ENCODE measurements at places on chromosomes 16 and 17.

GRCh38 chr16:4283939-4284338 lies 11.1 kb upstream of the TFAP4 start:
- DNase-seq: no peak

- no peak for DNase-seq
Measured at GRCh38 chr16:76661691-76662235, 384.6 kb downstream of the CNTNAP4 start.

GRCh38 chr16:69917739-69918138 lies 33.4 kb upstream of the CLEC18A start:
- DNase-seq: no peak

GRCh38 chr16:27413956-27414355 lies 12.0 kb downstream of the IL21R start:
- no peak for DNase-seq

DNA sequence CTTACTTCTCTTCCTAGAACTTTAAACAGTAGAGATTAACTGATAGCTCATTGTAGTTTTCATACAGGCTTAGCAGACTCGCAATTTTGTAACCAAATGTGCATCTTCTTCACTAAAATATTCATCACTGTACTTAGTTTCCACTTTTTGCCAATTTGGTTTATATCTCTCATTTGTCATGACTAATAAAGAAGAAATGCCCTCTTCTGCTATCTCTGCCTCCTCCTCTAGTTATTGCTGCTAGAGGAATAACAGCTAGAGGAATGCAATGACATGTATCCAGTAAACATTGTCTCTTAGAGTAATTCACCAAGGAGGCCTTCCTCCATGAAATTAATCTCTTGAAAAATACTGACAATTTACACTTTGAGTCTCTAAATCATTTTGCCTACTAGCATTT lies 115.5 kb upstream of the COX10 start:
- DNase-seq: no peak

DNA sequence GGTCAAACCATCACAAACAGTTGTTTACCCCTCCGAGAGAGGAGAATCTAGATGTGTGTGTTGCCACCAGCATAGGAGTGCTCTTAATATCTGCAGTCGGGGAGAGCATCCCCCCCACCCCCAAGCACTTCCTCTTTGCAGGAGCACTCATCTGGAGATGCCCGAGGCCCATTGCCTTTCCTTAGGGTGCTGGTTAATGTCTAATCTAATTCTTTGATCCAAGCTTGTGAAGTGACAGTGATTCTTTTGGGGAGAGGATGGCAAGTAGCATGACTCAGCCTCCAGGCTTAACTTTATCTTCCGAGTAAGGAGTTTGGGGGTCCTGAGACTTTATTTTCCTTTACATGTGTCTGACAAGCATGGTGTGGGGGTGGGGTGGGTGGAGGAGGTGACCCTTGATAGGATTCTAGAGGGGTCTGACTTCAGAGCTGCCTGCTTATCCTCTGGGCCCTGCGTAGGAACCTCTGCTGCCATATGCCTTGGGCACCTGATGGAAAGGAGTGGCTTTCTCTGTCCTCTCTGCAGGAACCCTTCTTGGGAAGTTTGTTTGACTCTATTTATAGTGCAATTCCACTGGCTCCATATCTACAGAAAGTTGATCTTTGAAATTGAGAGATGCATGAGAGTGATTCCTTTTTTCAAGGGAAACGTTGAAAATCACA lies 207.1 kb downstream of the SPECC1 start:
- DNase-seq: no peak

DNA sequence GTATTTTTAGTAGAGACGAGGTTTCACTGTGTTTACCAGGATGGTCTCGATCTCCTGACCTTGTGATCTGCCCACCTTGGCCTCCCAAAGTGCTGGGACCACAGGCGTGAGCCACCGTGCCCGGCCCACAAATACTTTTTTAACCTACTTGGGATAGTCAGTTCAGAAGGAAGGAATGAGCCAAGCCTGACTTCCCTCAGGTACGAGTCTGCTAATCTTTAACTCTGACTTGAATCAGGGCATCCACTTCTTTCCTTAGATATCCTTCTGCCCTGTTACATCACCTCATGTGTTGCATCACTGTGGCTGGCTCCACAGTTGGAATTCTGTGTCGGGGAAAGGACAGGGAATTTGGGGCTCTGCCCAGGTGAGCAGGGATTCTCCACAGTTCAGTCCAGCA lies 120.8 kb downstream of the MSI2 start:
- DNase-seq: no peak

DNA sequence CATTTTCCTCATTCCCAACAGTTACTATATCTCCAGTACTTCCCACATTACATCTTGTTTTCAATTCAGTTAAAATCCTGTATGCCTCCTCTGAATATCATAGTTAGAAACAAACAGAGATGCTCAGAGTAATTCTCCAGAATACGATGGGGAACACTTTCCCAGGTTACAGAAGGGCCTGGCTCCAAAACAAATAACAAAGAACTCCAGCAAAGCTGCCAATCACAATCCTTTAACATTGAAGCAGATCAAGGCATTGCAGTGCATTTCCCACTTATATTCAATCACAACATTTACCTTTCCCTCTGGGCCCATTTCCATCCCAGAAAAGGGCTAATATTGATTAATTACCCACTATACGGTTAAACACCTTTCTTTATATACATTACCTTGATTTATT lies 29.4 kb upstream of the PMFBP1 start:
- DNase-seq: no peak

Data from KBM-7 (cell line).